Pancreas (tissue), 10 donors: ENCODE measurements at places on chromosomes 7 and 10. TPM values are rescaled to one million over a fixed set of nuclear protein-coding genes. Genes with fewer than 3 reads are reported as not detected.

BAIAP2L1 gene
- total RNA-seq, result 18.8 TPM

PNLIPRP2 gene
- 7,545 TPM for total RNA-seq

ERLIN1 gene
- 12.0 TPM for total RNA-seq

AZGP1 gene
- 174 TPM for total RNA-seq

FAM131B gene
- 0.06 TPM for total RNA-seq

ZNF438 gene
- total RNA-seq, result 1.6 TPM

PTN gene
- 1.1 TPM for total RNA-seq

SCD gene
- 1.9 TPM for total RNA-seq

UCMA gene
- total RNA-seq, result not detected

EN2 gene
- not detected for total RNA-seq

DNA sequence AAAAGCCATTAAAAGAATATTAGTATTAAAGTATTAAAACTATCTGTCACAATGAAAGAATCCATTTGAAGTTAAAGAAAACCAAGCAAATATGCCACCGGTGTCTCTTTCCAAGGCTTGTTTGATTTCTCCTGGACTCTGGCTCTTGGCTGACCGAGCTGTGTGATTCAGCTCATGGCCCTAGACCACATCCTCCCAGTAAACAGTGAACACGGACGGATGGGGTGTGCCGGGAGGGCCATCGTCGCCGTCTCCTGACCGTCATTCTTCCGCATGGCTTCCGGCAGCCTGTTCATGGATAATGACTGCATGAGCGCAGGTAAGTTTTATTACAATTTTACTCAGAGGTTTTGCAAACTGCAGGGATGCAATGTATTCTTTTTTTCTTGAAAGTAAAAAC lies 218.5 kb downstream of the DNAJB6 start:
- no peaks in the 10 kb centered on the region for H3K36me3 ChIP-seq
- no peaks in the 10 kb centered on the region for H3K27me3 ChIP-seq
- no peak for DNase-seq
- H3K4me1 ChIP-seq, result no peaks in the 10 kb centered on the region
- H3K4me3 ChIP-seq, result no peak overlapping the region

- DNase-seq, result no peak
- peak overlapping the region; percentile 93 for H3K27ac ChIP-seq
- H3K4me1 ChIP-seq, result no peaks in the 10 kb centered on the region
- no peaks in the 10 kb centered on the region for H3K36me3 ChIP-seq
Observed at GRCh38 chr10:11612021-11613001, 861 bp upstream of the USP6NL start.

GRCh38 chr10:77420947-77421523 lies 216.6 kb downstream of the KCNMA1 start:
- no peaks in the 10 kb centered on the region for H3K36me3 ChIP-seq
- no peak for DNase-seq
- no peak overlapping the region for H3K27ac ChIP-seq
- H3K4me1 ChIP-seq, result peaks cover 59% of the 10 kb centered on the region
- no peak overlapping the region for H3K4me3 ChIP-seq

DNA sequence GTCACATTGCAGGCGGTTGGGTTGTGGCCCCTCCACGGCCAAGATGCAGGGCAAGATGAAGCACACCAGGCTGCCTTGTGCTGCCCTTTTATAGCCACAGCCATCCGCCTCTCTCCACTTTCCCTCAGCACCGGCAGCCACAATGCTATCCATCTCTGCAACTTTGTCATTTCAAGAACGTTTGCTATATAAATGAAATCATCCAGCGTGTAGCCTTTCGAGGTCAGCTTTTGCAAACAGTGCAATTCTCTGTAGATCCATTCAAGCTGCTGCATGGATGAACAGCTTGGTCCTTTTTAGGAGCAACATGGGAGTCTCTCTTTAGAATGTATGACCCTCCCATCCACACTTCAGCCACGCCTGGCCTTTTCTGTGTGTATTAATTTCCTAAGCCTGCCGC lies 6.4 kb upstream of the IL15RA start:
- H3K4me1 ChIP-seq, result no peaks in the 10 kb centered on the region
- H3K4me3 ChIP-seq, result no peak overlapping the region
- H3K27ac ChIP-seq, result no peak overlapping the region
- no peaks in the 10 kb centered on the region for H3K36me3 ChIP-seq
- no peak for DNase-seq

DNA sequence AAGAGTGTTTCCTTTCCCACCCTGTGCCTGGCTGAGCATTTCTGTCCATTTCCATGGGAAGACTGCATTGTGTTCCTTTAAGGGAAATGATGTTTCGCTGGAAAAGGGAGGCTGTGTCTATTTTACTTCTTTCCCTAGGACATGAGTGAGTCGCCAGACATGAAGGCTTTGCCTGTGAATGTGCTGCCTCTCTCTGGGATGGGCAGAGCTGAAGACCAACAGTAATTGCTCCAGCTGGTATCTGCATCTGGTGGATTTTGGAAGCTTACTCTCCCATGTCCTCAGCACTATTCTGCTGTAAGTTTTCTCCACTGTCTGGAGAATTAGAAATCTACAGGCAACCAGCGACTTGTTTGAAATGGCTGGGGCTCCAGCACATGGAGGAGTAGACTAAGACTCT lies 264.6 kb upstream of the BMPER start:
- no peak for DNase-seq
- no peak overlapping the region for H3K27ac ChIP-seq
- H3K27me3 ChIP-seq, result no peaks in the 10 kb centered on the region
- H3K4me3 ChIP-seq, result no peak overlapping the region

GRCh38 chr10:31374146-31374696 lies 55.2 kb downstream of the ZEB1 start:
- no peak overlapping the region for H3K27ac ChIP-seq
- no peak for DNase-seq
- H3K4me3 ChIP-seq, result no peak overlapping the region
- no peaks in the 10 kb centered on the region for H3K36me3 ChIP-seq
- no peaks in the 10 kb centered on the region for H3K27me3 ChIP-seq

GRCh38 chr7:901388-902154 lies 25.2 kb downstream of the GET4 start:
- DNase-seq, result peak; percentile 76
- no peak overlapping the region for H3K4me3 ChIP-seq
- H3K27ac ChIP-seq, result no peak overlapping the region
- no peaks in the 10 kb centered on the region for H3K4me1 ChIP-seq
- H3K27me3 ChIP-seq, result no peaks in the 10 kb centered on the region

- no peak for DNase-seq
- no peaks in the 10 kb centered on the region for H3K27me3 ChIP-seq
- H3K4me1 ChIP-seq, result no peaks in the 10 kb centered on the region
- H3K27ac ChIP-seq, result no peak overlapping the region
- H3K36me3 ChIP-seq, result no peaks in the 10 kb centered on the region
Observed at GRCh38 chr7:85119934-85120333, 66.9 kb downstream of the SEMA3D start.
